ENCODE measurements at places on chromosomes 5 and 9.

- DNase-seq: no peak
These were observed 678 bp downstream of the SLC26A2 start for GRCh38 chr5:149961186-149961685.

DNA sequence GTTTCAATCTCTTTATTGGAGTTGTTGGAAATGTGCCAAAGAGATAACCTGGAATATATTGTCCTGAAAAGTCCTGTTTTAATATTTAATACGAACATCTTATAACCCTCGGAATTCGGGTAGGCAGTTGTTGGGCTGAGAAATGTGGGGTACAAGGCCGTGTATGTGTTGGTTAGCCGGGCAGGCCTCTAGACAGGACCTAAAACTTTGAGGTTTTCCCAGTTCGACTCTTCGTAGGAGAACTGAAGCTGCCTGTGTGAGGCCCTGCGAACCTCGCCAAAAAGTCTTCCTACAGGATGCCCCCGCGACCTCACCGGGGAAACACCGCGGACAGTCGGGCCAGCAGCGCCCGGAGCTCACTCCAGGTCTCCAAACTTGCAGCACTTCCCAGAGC, 583 bp upstream of the TJP2 start:
- DNase-seq: no peak

- no peak for DNase-seq
These were observed 214.2 kb downstream of the ELAVL2 start for GRCh38 chr9:23611869-23612268.

- DNase-seq: no peak
These were observed 4.3 kb upstream of the IFNB1 start for GRCh38 chr9:21081999-21082398.

DNA sequence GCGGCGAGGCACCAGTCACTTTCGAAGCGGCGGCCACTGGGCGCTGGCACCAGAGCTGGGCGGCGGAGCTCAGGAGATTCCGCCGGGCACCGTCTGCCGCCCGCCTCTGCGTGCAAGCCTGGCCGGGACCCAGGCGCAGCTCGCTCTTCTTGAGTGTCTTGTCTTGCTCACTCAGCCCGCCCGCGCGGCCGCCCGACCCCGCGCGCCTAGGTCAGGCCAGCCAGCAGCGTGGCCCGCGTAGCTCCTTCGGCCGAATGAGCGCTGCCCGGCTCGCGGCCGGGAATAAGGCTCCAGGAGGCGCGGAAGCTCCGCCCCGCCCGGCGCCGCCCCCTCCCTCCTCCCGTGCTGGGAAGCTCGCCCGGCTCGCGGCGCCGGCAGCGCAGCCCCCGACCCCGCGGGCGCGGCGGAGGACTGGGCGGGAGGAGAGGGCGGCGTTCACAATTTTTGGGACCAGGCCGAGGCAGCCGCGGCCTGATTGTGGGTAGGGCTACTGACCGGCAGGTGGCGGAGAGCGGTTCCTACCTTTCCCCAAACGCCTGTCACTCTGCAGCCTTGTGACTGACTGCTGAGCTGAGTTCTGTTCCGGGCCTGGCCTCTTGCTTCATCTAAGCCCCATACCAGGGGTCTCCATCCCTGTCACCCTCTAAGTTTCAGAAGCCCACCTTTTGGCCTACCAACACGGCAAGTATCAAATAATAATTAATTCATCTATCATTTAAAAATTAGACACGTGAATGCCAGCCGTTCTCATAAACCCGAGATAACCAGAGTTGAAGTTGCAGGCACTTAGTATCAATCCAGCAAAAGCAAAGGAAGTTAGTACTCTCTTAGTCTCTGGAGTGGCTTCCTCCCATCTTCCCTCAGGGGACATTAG, at the start of gene HBEGF:
TSS of gene HBEGF (minus strand) at position 256 of the 874 bp plus-strand sequence. CDS start 275 bp downstream, outside the sequence.
- DNase-seq: no peak

- DNase-seq: no peak
These were observed 45.2 kb upstream of the NEURL1B start for GRCh38 chr5:172595596-172596455.

GRCh38 chr9:121369595-121370265, at the start of gene STOM:
STOM (minus strand) TSS chr9:121370250; CDS start chr9:121370187, 63 bp downstream.
- peak; percentile 74 for DNase-seq

- DNase-seq: no peak
These were observed 22.7 kb downstream of the TERT start for GRCh38 chr5:1272201-1272600.

- DNase-seq: no peak
These were observed 70.7 kb upstream of the RNF38 start for GRCh38 chr9:36470643-36471290.

DNA sequence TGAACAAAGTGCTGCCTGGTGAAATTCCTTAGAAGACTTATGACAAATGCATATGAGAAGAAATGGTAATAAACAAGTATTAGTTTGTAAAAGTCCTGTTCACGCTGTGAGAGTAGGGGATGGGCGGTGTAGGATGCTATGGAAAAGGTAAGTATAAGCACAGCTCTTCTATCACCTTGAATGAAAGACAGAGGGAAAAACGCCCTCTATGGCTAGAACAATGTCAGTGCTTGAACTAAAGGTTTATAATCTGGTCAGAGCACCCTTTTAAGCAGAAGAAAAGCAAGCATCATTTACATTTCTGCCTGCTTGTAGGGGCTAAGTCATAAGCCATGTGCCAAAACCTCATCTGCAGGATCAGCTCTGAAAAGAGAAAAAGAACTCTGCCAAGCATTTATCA, 115.2 kb downstream of the LHFPL2 start:
- no peak for DNase-seq

DNA sequence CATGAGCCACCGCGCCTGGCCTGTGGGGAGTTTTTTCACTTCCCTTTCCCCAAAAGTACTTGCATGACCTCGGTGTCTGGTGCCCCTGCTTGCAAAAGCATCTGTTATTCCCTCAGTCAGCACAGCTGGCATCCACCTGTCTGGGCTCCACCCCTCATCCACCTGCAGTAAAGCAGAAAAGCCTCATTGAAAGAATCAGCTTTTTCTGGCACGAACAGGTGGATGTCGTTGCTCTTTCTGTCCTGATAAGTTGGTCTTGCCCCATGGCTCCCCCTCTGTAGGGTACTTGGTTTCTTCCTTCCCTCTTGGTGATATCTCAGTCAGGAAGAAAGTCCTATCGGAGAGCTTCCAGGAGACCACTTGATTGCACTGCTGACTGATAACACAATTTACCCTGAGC, 37.4 kb downstream of the WWC1 start:
- DNase-seq: no peak

DNA sequence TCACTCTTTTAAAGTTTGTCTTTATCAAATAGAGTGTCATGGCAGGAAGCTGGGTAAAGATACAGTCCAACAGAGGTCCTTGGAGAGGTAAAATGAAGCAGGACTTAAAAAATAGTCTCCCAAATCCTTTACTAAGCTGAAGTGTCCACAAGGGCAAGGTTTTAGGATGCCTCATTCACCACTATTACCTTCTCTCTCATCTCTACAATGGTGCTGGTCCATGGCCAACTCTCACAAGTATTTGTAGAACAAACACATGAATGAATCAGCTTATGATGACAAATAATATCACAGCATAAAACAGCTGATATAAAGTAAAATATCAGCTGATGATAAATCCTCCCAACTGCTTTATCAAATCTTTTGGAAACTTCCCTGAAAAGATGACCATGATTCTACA, 162.3 kb upstream of the ZNF462 start:
- no peak for DNase-seq

- no peak for DNase-seq
These were observed 19.4 kb upstream of the C1QTNF3 start for GRCh38 chr5:34062419-34062818.

DNA sequence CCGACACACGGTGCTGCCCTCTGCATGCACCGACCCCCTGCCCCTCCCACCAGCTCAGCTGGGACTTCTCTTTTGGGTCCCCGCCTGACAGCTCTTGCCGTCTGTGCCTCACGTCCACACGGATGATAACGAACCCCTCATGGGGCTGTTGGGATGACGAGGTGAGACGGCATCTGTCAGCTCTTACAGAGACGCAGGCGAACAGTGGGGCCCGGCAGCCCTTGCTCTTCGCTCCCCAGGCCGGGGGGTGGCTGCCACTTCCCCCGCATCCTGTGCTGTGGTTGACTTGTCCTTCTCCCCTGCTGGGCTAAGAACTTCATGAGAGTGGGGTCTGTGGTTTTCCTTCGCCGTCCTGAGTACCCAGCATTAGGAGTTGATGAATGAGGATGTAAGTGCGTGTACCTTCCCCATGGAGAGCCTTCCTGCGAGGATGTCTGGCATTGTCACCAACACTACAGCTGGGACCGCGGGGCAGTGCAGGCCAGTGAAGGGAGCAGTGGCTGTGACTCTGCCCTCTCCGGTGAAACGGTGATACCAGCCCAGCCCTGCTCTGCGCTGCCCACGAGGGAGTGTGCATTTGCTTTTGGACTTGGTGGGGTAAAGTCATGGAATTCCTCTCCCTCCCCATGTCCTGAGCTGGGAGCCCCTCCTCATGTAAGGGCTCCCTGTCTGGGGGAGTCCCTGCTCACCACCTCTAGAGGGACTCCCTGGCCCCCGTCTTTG, 23.2 kb downstream of the HK3 start:
- no peak for DNase-seq

DNA sequence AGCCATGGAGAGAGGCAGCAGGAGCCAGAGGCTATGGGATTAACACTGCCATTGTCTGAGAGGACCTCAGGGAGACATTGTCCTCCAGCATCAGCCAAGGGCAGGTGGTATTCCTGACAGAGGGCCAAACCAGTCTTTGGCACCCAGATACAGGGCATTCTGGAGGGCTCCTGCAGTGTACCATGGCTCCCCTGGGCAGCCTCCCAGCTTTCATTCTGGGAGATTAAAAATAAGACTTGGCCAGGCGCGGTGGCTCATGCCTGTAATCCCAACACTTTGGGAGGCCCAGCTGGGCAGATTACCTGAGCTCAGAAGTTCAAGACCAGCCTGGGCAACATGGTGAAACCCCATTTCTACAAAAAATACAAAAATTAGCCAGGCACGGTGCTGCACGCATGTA, 4.2 kb downstream of the MTAP start:
- DNase-seq: no peak

- no peak for DNase-seq
These were observed 370.3 kb upstream of the IRX2 start for GRCh38 chr5:3121813-3122212.

DNA sequence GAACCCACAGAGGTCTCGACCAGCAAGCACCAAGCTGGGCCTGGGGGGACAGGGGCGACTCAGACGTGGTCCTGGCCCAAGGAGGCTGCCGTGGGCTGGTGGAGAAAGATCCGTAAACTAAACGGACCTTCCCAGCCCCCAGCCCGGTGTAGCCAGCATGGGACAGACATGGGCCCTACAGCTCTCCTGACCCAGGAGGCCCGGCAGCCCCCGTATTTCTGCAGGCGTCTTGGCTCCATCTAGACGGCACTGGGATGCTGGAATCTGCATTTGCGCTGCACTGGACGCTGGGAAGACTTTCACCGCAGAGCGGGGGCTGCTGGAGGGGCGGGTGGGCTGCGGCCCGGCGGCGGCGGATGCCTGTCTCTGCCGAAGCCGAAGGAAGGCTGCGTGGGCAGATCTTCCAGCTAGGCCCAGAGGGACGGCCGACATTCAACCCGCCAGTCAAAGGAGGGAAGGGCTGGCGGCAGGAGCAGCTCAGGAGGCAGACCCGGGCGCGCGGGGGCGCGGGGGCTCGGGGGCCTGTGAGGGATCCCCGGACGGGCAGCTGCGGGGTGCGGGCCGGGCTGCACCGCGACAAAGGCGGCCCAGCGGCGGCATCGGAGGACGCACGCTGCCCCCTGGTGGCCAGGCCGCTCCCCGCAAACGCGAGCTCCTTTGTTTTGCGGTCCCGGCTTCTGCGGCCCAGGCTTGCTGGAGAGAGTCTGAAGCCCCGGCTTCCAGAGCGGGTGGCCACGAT, 266.2 kb downstream of the NSG2 start:
- no peak for DNase-seq

DNA sequence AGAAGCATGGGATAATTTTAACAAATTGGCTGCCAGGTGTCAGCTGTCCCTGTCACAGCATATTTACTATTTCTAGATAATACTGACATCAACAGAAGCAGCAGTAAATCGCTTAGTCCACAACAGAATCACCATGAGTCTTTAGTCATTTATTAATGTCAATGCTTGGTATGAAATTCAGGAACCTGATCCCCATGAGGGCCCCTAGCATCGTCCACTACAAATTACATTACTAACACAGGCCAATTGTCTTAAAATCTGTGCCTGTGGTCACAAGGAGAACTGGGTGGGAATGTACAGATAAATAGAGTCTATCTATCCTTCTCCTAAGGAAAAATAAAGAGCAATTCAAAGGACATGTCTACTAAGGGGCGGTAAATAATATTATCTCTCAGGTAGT, 76.1 kb downstream of the TSSK1B start:
- DNase-seq: no peak

GRCh38 chr9:98885575-98886295, 58.0 kb upstream of the COL15A1 start:
- no peak for DNase-seq

- no peak for DNase-seq
These were observed 21.0 kb downstream of the NIPBL start for GRCh38 chr5:36897616-36898015.

GRCh38 chr5:91379914-91380490, 3.1 kb downstream of the ARRDC3 start:
- peak; percentile 67 for DNase-seq

GRCh38 chr5:167552356-167552755, 739.1 kb upstream of the WWC1 start:
- no peak for DNase-seq

DNA sequence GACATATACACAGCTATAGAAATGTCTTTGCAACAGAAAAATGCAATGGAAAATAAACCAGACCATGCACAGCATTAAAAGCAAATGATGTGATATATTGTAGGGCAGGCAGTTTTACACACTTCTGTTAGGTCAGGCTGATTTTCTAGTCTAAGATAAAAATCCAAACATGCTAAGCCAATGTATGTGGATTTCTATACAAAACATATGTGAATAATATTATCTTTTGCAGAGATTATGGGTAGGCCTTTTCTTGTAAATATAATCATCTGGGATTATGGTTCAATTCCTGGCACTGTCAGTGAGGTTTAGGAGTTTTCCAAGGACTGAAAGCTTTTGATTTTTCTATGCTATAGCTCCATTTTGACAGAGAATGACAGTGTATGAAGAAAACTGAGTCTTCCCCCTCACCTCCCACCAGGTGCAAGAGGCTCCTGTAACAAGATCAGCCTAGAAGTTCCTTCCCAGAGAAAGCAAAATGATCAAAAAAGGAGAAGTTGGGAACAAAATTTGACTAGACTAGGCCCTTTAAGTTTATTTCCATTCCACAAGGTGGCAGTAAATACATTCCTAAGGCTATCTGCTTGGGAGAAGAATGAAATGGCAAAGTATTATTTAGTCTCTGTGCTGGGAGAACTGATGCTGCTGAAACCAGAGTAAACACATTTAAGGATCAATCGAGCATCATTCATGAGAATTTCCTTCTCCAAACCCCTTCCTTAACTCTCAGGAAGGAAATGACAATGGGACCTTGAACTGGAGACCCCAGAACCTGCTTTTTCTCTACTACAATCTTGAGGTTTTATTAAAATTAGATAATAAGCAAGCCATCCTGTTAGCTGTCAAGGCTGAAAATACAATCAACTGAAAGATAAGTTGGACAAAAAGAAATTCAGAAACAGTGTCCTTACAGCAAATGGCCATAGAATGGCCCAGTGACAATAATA, 133.0 kb upstream of the TUT7 start:
- no peak for DNase-seq

- DNase-seq: no peak
These were observed 30.5 kb upstream of the DMRTA1 start for GRCh38 chr9:22415941-22416691.

- DNase-seq: no peak
These were observed 5.5 kb downstream of the CD74 start for GRCh38 chr5:150407096-150407720.

GRCh38 chr5:175131432-175131831, 312.6 kb downstream of the DRD1 start:
- DNase-seq: no peak

GRCh38 chr9:76245518-76245917, 148.7 kb downstream of the RFK start:
- DNase-seq: no peak

All from HS-27A (cell line).